ENCODE measurements at places on chromosomes 12 and 14.
A peak's percentile ranks its signal among the peaks of the same experiment; 100 is the strongest.

GRCh38 chr14:91207008-91207407, 37.5 kb downstream of the GPR68 start:
- no peak for DNase-seq

GRCh38 chr14:54718046-54718445, 151.1 kb downstream of the SAMD4A start:
- DNase-seq = no peak

GRCh38 chr12:25830456-25830855, 128.0 kb upstream of the RASSF8 start:
- DNase-seq = no peak

DNA sequence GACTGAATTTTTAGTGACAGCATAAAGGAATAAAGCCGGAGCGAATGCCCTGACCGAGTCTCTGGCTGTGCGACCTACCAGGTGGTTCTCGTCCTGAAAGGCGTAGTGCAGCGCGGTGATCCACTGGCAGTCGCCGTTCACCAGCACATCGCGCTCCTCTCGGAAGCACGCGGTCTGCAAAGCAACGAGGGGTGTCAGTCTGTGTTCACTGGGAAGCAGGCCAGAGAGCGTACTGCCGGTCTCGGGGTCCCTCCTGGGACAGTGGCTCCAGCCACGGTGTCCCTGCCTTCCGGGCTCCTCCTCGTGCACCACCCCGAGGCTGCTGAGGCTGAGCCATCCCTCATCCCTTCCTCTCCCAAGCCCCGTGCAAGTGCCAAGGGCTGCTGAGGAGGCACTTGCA, 53.5 kb downstream of the CDC42BPB start:
- no peak for DNase-seq

- DNase-seq = no peak
These were observed 3.7 kb downstream of the ANKRD13A start for GRCh38 chr12:110002676-110003515.

DNA sequence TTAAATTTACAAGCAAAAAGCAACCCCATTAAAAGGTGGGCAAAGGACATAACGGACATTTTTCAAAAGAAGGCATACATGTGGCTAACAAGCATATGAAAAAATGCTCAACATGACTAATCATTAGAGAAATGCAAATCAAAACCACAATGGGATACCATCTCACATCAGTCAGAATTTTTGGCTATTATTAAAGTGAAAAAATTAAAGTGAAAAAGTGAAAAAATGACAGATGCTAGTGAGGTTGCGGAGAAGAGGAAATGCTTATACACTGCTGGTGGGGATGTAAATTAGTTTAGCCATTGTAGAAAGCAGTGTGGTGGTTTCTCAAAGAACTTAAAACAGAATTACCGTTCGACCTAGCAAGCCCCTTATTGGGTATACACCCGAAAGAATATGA, 7.9 kb downstream of the OTOGL start:
- no peak for DNase-seq

DNA sequence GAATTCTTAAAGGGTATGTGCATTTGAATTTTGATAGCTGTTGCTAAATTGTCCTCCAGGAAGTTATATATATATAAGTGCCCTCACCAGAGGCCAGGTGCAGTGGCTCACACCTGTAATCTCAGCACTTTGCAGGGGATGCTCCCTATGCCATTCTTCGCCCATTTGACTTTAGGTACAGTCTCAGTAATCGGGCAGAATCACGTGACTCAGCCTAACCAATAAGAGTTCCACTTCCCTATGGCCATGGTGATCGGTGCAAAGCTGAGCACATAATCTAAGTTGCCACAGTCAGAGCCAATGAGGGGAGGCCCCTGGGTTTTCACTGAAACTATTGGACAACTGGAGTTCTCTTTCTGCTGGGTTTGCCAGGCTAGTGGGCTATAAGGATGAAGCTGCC, 274.6 kb upstream of the TBX3 start:
- DNase-seq = no peak

- no peak for DNase-seq
These were observed 8.3 kb downstream of the TSPAN11 start for GRCh38 chr12:30934811-30935210.

- no peak for DNase-seq
These were observed 46.0 kb upstream of the PLBD1 start for GRCh38 chr12:14613718-14614117.

- DNase-seq = no peak
These were observed 178.3 kb upstream of the RGS6 start for GRCh38 chr14:71753976-71754375.

DNA sequence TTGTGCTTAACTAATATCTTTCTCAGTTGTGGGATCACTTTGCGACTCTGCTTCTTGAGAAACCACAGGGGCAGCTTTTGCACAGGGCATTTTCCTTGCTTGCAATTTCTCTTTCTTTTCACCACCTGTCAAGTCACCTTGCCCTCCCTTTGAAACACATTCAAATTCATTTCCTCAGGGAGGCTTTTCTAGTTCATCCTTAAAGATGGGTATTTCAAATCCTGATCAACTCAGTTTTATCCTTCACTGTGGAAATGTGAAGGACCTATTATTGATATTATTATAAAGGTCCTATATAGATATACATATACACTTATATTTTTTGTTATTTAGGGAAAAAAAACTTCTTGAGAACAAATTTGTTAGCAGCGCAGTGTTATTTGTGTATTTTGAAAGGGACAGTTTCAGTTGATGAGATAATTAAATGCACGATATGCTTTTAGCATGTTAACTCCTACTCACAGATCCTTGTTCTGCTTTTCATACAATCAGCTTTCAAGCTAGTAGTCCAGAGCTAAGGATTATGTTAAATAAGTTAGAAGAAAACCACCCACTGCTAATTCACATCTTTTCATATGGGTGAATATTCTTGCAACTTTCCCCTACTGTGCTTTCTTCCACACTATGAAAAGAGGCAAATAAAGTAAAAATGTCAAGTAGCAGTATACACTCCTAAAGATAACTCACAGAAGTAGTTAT, 501.4 kb upstream of the RGS6 start:
- no peak for DNase-seq

- no peak for DNase-seq
These were observed at the start of gene C1QL4 for GRCh38 chr12:49336645-49337584. Gene C1QL4, minus strand, starts transcription at chr12:49337188. Its CDS starts 711 bp downstream, at chr12:49336477.

DNA sequence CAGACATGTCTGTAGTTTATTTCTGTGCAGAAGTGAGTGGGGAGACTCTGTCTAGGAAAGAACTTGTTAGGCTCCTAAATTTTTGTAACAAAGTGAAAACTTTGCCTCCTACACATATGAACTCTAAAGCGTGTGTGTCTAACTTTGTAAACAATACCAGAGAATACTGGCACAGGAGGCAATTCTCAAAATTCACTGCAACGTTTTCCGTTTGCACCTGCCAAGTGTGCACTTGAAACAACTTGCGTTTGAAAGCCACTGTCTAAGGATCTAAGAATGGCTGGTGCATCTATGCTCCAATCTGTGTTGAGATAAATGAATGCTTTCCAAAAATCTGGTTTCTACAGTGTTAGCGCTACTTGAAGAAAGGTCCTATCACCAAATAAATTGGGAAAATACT, 15.3 kb downstream of the GRIP1 start:
- DNase-seq = no peak

- no peak for DNase-seq
These were observed 630.9 kb downstream of the DIO2 start for GRCh38 chr14:79580414-79580813.

DNA sequence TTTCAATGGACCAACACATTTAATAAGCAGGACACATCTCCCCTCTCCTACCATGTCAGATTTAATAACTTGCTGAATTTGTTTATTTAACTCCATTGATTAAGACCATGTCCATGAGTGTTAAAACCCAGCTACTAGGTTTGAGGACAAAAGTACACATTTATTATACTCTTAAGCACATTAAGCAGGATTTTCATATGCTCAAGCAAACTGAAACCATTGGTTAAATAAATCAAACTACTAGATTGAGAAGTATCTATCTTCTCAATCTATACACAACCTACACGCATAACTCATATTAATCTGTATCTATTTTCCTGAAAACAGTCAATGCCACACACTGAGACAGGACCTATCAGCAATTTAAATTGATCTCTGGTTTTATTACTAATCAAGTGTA, 85.2 kb downstream of the KITLG start:
- no peak for DNase-seq

DNA sequence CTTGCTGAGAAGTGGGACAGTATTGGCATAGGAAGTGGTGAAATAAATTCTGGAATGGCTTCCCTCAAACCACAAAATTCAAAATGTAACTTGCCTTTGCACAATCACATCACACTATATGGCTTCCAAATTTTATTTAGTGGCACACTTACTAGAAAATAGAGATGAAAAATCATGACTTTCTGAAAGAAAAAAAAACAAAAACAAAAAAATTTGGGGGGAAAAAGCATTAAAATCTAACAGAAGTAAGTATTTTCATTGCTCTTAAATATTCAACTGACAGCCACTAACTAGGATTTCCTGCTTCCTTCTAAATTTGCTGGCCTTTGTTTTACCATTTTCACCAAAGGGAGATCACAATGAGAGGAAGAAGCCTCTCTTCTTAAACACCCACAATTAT, 23.0 kb downstream of the ATF7 start:
- DNase-seq = no peak

DNA sequence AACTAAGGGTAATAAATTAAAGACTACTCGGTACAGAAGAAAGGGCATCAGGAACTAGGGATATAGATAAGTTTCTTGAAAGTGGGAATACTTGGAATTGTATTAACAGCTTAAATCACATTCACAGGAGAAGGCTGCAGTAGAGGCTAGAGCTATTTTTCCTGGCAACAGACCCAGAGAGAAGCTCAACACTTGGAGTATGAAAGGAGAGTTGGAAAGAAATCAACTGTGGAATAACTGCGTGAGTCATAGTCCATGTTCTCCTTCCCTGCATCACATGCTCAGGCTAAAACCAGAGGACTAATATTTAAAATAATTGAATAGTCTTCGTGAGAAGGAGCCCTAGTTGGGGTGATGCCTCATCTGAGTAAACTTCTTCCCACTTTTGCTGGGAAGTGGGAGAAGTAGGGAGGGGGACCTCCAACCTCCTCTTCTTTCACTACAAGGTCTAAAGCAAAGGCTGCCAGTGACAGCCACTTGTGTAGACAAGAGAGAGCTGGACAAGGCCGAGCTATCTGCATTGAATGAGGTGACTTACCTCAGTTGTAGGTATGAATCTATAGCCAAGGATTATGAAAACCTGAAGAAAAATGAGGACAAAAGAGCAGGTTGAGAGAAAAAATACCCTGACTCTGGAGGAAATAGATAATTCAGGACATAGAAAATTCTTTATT, 32.7 kb downstream of the DYRK2 start:
- no peak for DNase-seq

DNA sequence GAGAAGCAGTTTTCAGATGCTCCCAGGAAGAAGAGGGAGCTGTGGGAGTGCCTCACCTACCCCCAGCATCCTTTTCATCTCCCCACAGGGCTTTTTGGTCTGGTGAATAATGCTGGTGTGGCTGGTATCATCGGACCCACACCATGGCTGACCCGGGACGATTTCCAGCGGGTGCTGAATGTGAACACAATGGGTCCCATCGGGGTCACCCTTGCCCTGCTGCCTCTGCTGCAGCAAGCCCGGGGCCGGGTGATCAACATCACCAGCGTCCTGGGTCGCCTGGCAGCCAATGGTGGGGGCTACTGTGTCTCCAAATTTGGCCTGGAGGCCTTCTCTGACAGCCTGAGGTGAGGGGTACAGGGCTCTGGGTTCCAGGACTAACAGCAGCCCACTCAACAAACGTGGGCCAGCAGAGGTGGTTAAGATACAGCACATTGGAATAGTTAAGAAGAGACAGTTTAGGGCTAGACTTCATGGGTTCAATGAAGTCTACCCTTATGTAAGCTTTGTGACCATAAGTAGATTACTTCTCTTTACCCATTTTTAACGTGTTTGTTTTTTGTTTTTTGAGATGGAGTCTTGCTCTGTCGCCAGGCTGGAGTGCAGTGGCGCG, 1.5 kb downstream of the RDH5 start:
- no peak for DNase-seq

DNA sequence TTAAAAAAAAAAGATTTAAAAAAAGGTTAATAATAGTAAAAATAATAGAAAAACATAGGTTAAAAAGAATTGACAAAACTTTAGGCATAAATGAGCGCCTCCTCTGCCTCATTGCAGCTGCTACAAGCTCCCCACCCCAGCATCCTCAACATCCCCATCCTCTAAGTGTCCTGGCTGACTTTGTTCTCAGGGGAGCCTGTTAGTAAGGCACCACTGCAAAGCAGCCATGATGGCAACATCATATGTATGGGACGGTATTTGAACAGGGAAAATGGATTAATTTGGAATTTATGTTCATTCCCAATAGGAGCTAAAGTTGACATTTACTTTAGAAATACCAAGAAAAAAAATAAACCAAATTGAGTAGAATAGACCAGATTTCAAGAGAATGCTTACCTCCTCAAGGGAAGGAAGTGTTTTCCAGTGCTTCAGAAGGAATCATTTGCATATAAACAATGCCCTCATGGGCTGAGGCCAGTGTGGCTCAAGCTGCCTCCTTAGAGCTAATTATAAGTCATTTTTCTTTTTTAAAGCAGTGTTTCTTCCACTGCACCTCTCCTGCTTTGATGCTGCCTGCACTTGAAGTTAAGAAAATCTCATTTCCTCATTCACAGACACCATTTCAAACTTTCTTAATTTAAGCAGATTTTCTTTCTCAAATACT, 59.6 kb downstream of the DACT1 start:
- DNase-seq = no peak

GRCh38 chr14:101087614-101088394, 184.3 kb upstream of the RTL1 start:
- DNase-seq = no peak

DNA sequence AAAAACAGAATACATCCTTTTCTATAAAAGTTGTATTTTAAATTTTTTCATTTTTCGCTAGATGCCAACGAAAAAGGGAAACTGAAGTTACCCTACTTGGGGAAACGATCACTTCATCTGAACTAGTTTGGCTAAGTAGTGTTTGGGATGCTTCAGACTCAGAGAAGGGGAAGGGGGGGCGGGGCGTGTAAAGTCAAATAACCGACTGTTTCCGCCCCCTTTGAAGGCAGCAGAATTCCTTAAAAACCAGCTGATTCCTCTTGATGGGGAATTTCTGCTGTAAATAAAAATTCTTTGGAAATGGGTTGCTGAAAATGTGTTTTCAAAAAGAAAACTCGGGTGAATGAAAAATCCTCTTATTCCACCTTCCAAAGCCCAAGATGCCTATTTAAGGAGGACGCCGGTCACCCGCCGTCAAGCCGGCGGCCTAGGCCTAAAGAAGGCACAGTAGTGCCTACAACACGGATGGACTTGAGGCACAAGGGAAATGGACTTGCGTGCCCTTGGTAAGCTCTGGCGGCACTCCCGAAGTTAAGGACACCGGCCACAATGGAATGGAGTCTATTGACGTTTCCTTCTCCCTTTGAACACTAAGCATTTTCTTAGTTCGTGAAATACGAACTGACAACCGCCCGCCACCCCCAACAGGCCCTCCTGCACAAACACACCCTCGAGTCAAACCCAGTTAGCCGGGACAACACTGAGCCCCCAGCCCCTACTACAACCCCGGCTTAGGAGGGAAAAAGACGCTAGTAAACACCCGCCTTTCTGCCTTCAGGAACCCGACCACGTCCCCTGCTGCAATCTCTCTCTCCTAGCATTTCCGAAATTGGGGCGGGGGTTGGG, 1.9 kb downstream of the ATXN2 start:
- peak; percentile 12 for DNase-seq

- DNase-seq = no peak
These were observed 29.0 kb downstream of the DLK1 start for GRCh38 chr14:100755649-100756048.

GRCh38 chr12:127237151-127237550, 1029.8 kb upstream of the TMEM132C start:
- DNase-seq = no peak
